ENCODE measurements at places on chromosomes 3 and 15.

DNA sequence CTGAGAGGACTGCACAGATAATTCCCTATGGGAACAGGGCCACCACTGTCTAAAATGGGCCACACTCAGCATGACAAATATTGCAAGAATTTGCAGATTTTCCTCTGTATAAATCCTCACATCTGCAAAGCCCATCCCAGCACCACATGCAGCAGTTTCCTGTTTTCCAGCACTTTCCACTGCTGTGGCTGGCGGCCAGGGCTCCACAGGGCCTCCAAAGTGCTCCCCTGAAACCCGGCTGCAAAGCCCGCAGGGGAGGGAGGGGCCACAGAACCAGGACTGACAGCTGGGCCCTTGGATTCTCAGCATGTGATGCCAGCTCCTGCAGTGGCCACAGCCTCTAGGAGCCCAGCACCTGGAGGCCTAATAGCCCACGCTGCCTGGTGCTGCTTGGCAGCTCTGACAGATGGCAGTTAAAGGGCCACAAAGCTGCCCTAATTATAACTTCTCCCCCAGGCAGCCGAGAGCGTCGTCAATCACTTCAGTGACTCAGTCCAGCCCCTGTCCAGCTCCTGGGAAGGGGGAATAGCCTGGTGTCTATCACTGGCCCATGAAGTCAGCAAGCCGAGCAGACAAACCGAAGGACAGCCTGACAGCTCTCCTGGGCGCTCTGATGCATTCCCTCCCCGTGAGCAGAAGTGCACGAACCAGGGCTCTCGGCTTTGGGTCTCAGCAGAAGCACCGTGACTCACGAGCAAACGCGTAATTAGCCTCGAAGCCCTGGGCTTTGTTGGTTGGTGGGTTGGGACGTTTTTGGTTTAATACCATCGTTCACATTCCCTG, 4.7 kb downstream of the LRRC15 start:
- DNase-seq = no peak

- DNase-seq = peak; percentile 47
These were observed 17.1 kb downstream of the PML start for GRCh38 chr15:74011610-74012009.

DNA sequence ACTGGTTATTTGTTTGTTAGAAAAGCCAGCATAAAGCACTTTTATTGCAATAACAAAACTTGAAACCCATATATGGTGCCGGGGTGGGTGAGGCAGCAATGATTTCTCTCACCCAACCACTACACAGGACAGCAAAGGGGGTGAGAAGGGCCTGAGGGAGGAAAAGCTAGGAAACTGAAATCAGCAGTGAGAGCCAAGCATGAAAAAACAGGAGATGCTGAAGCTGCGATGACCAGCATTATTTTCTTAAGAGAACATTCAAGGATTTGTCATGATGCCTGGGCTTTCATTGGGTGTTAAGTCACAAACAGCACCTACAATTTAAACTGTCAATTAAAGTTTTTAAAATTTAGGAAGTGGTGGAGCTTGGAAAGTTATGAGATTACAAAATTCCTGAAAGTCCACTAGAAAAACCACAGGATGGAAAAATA, 11.9 kb upstream of the TM4SF4 start:
- DNase-seq = no peak

GRCh38 chr3:182812123-182812522, 18.8 kb downstream of the ATP11B start:
- DNase-seq = no peak

- no peak for DNase-seq
These were observed 287.4 kb downstream of the UACA start for GRCh38 chr15:70475921-70476320.

DNA sequence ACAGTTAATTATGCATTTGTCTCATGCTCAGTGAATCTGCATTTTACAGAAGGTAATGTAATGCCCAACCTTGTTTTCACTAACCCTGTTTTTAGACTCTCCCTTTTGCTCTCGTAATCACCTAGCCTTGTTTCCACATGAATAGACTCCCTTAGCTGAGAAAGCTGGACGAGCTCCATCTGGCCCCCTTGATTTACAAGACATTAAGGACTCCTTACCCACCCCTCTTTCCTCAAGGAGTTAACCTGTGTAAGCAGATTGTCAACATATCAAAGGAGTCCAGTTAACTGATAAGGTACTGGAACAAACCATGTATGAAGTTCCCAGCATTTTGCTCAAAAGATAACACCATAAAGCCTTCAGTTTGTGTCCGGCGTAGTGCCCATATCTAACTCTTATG, 99.6 kb downstream of the VPS8 start:
- no peak for DNase-seq

DNA sequence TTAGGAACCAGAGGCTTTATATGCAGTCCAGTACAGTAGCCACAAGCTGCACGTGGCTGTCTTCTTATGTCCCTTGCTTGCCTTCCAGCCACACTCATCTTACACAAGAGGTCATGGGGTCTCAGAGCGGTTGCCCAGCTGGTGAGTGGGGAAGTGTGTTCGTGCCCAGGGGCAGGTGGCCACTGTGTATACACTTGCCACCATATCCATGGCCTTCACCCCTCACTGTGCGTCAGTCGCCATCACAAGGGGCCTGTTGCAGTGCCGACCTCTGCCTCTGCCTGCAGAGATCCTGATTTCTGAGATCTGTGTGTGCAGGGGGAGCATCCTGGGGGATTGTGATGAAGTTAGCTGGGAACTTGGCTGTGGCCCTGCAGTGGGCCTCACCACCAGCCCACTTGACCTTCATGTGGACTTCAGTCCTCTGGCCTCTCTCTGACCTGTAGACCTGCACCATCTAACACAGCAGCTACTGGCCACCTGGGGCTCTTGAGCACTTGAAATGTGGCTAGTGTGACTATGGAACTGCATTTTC, 43.1 kb upstream of the SACM1L start:
- DNase-seq = peak; percentile 90

GRCh38 chr15:26098801-26099200, 235.7 kb upstream of the ATP10A start:
- no peak for DNase-seq

DNA sequence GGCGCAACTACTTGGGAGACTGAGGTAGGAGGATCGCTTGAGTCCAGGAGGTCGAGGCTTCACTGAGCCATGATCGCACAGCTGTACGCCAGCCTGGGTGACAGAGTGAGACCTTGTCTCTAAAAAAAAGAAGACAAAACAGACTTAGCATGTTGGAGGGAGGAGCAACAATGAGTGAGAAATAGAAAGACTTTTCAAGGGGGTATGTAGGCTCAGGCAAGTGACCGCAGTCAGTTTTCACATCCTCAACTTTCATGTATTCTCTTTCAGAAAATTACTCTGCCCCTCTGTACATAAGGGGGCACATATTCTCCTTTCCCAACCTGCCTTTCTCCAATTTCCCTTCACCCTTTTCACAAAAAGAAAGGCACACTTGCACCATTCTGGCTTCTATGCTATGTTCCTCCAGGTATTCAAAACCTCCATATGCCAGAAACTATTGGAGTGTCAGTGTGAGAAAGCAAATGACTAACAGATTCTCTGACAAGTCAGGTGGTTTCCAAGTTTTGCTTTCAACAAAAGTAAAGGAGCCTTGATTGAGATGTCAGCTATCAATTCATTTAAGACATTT, 7.6 kb downstream of the NSUN3 start:
- DNase-seq = no peak

DNA sequence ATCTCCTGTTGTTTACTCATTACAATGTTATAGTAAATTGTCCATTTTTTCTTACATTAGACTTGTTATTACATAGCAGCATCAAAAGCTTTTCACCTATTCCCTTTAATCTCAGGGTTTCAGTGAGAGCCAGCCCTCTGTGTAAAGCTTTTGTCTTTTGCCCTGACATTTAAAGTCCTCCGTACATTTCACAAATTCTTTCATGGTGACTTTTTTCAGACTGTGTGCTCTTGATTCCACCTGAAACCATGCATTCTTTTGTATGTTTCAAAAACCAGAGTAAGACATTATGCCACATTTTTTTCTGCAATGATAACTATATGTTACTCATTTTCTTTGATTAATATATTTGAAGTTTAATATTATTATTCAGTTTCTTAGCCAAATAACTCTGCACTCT, 781.4 kb upstream of the ROBO1 start:
- no peak for DNase-seq

DNA sequence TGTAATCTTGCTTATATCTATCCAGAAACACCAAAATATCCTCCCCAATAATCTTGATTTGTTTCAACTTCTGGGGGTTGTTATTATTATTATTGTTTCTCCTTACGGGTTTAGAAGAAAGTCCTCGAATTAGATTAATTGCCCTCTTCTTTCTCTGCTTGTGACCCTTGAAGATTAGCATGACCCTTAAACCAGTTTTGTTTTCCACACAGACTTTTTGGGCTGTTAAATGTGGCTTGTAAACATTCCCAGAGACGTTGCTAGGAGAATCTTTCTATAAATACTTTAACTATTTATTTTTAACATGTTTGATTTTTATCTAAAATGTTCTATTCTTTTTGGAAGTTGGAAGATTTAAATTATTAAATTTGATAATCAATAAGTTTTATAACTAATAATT, 4.3 kb upstream of the SUCNR1 start:
- no peak for DNase-seq

GRCh38 chr3:42195879-42196330, 70.1 kb downstream of the CCK start:
- DNase-seq = no peak

DNA sequence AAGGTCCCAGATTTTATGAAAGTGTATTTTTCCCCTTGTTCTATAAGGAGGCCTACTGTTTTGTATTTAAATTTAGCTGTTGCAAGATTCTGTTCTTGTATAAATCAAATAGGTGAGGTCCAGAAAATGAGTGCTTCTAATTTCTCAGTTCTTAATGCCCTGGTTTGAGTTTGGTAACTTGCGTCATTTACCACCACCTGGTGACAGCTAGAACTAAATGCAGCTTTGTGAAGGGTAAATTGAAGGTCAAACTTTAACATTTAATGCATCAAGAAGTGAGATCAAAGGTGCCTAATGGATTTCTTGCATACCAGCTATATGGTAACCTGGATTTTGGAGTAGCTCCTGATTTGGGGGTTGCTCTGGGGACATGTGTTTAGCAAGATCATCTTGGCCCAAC, 50.7 kb upstream of the POLR2M start:
- DNase-seq = no peak

GRCh38 chr3:166071-166470, 30.5 kb upstream of the CHL1 start:
- DNase-seq = no peak

DNA sequence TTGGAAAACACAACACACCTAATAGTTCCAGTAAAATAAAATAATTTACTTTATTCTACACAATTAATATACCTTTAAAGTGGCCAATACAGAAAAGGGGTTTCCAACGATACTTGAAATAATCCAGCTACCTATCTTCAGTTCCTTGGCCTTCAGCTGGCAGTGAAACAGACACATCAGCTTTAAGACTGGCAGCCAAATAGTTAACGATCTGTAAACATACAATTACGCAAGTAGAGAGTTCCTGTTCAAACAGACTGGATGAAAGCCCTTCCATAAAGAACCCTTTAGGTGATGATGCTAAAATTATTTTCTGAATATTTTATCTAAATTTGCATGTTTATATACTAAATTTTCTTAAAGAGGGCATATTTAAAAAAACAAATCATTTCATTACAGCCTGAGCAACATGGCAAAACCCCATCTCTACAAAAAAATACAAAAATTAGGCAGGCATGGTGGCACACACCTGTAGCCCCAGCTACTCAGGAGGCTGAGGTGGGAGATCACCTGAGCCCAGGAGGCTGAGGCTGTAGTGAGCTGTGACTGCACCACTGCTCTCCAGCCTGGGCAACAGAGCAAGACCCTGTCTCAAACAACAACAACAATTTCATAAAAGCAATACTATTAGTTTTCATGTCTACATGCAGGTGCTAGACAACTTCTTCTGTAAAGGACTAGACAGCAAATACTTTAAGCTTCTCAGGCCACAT, 12.9 kb downstream of the DYNC1LI1 start:
- DNase-seq = peak; percentile 15

GRCh38 chr3:136473716-136474326, 223.7 kb downstream of the PCCB start:
- DNase-seq = no peak

DNA sequence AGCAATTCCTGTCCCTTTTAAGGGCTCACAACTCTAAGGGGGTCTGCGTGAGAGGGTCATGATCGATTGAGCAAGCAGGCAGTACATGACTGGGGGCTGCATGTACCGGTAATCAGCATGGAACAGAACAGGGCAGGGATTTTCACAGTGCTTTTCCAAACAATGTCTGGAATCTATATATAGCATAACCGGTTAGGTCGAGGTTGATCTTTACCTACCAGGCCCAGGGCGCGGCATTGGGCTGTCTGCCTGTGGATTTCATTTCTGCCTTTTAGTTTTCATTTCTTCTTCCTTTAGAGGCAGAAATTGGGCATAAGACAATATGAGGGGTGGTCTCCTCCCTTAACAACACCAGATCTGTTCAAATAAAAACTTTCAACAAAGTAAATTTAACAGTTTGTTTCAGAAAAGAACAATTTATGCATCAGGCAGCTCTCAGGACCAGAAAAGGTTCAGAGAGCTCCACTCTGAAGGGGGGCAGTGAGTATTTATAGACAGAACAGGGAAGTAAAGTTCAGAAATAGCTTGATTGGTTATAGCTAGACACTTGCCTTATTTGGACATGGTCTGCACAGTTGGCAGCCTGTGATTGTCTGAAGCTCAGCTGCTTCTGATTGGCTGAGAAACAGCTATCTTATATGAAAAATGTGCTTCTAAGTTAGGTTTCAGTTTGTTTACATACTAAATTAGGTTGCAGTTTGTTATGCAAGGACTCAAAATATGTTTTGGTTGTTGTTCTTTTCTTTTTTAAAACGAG, 17.2 kb upstream of the B4GALT4 start:
- DNase-seq = peak; percentile 36

GRCh38 chr15:67358812-67359211, 104.2 kb downstream of the IQCH start:
- no peak for DNase-seq

GRCh38 chr3:98977520-98977919, 76.0 kb upstream of the DCBLD2 start:
- no peak for DNase-seq

- DNase-seq = no peak
These were observed 58.7 kb downstream of the PTPRG start for GRCh38 chr3:61620073-61620472.

- DNase-seq = peak; percentile 10
These were observed 608.6 kb upstream of the BCHE start for GRCh38 chr3:166445865-166446264.

- no peak for DNase-seq
These were observed 92.1 kb downstream of the ASB7 start for GRCh38 chr15:100694381-100695021.

DNA sequence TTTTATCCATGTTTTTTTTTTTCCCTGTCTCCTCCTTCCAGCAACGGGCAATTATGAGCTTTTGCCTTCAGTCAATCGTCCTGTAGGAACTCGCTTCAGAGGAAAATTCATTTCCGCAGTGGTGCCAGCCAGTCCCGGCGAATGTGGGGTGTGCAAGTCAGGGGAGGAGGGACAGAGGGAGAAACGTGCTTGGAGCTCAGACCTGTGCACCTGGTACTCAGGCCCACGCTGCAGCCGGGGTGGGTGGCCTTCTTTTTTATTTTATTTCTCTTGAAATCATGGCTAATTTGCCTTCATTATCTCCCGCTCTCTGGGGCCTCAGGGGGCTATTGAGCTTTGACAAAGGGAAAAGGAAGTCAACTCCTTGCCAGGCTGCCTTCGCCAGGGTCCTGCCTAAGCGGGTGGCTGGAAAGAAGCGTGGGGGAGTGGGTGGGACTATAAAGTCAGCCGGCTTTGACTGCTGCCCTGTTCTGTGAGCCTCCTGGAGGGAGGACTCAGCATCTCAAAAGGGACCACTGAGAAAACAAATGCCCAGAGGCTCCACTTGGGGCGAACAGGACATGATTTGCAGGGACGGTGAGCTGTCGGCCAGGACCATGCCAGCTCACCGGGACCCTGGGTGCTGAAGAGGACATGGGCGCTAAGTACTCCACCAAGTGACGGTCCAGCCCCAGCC, 5.5 kb downstream of the GRIP2 start:
- no peak for DNase-seq

Measured in suppressor macrophage (primary cell).